Activated CD4-positive, alpha-beta T cell treated with anti-CD3 and anti-CD28 coated beads, Interleukin-2, Interleukin-4, amounts not matched to agents 100 ng/mL and 50 ng/mL, durations not matched to agents 16 hours and 8 hours (primary cell): ENCODE measurements at places on chromosomes 11 and 22.

GRCh38 chr11:107591378-107592230 lies 657 bp downstream of the ELMOD1 start:
- DNase-seq: peak; percentile 38

GRCh38 chr11:18452927-18453326 lies 2.7 kb upstream of the LDHAL6A start:
- DNase-seq: no peak

DNA sequence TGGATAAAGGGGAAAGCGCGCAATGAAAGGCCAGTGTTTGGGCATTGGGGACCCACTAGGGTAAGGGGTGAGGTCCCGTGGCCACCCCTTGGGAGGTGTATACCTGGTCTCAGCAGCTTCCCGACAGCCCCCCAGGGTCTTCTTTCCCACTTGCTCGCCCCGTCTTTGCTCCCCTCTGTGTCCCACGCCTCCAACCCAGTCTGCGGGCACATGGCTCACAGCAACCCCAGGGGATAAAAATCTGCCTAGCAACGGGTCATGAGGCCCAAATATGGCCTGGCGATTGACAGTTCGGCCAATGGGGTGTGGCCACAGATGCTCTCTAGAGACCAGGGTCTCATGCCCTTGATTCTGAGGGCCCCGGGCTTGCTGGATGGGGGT lies 41.6 kb downstream of the AHNAK start:
- DNase-seq: no peak

DNA sequence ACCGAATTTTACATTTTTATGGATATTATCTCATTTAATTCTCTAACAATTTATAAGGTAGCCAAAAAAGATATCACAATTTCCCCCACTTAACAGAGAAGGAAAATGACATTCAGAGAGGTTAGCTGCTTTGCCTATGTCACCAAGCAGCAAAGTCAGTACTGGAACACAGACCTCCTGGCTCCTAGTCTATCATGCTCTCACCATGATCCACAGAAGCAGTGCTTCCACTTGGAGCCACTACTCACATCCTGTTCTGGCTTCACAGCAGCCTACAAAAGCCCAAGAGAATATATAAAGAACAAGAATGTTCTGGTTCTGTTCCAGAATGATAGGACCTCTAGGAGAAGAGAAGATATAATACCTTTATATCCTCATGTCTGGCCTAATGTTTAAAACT lies 59.5 kb upstream of the SCUBE2 start:
- DNase-seq: no peak

- DNase-seq: no peak
Measured at GRCh38 chr11:71184421-71185210, 67.8 kb downstream of the SHANK2 start.

GRCh38 chr11:117855186-117855845 lies 21.1 kb downstream of the FXYD6 start:
- DNase-seq: no peak

- no peak for DNase-seq
Measured at GRCh38 chr11:32829157-32829679, 509 bp upstream of the PRRG4 start.

DNA sequence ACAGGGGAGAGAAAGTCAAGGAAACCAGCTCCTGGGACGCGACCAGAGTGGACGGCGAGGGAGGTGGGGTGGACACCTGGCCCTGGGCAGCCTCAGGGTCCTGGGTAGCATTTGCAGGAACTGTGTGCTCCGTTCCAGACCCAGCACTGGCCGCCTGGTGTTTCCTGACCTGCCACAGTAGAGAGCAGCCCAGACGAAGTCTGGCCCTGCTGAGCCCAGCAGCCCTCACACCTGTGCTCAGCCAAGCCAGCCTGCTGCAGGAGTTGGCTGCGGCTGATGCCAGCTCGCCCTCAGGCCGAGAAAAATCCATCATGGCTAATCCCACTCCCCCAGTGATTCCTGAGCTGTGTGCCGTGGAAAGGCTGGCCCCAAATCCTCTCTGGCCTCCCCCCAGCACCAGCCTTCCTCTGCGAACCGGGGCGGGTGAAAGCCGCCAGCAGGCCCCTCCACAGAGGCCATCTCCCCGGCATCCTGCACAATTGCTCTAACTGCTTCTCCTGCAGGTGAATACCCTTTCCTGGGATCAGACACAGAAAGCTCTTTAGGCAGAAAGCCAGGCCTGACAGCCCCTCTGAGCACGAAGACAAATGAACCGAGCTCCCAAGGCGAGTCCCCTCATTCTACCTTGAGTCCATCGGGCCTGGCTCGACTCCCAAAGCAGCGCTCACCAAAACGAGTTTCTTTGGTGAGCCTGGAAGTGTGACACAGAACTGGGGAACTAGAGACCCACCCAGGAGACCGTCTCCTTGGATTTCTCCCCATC lies 88.6 kb downstream of the RTL6 start:
- DNase-seq: no peak

GRCh38 chr11:30452114-30452513 lies 129.2 kb downstream of the ARL14EP start:
- DNase-seq: no peak

- DNase-seq: peak; percentile 78
Measured at GRCh38 chr11:65524741-65525545, at the start of gene SCYL1. Gene SCYL1, plus strand, starts transcription at chr11:65525083. Its CDS starts 71 bp downstream, at chr11:65525154.

DNA sequence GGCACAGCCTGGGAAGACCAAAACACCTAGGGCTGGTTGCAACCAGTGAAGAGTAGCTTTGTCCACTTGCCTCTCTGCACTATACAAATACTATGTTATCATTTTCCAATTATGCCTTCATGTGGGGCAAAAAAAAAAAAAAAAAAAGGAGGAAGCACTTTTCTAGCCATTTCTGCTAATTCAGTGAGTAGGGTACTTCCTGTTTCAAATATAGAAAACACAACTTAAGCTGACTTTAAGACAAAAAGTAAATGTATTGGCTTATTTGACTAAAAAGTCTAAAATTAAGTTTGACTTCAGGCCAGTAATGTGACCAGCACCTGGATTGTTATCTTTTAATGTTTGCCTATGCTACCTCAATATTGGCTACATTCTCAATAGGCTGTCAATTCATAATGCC lies 15.3 kb downstream of the CCDC73 start:
- DNase-seq: no peak

GRCh38 chr11:102722821-102723220 lies 1.9 kb downstream of the MMP8 start:
- DNase-seq: no peak

GRCh38 chr22:38935616-38936015 lies 21.8 kb upstream of the APOBEC3A start:
- DNase-seq: no peak

GRCh38 chr22:24428751-24429410 lies 1.5 kb downstream of the ADORA2A start:
- no peak for DNase-seq

- DNase-seq: no peak
Measured at GRCh38 chr11:130876931-130877915, 39.1 kb downstream of the SNX19 start.

GRCh38 chr11:8747173-8747572 lies 64.6 kb downstream of the RPL27A start:
- no peak for DNase-seq

DNA sequence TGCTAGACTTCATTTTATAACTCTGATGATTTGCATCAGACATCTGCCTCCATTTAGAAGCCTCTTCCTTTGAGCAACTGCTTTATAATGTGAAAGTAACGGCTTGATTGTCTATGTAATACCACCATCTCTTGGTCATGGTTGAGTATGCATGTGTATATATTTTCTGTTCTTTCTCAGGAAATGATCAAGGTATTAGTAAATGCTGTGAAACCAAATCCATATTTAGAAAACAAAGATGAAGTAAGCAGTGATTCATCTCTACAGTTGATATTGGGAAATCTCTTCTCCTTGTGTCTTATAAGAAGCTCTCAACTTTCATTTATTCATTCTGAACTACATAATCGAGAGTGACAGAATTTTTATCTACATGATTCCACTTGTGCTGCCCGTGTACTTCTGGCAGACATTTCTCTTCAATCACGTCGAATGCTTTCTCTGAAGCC lies 104.6 kb upstream of the ANO3 start:
- DNase-seq: peak; percentile 0
